ENCODE measurements at places on chromosomes 6 and 20.

DNA sequence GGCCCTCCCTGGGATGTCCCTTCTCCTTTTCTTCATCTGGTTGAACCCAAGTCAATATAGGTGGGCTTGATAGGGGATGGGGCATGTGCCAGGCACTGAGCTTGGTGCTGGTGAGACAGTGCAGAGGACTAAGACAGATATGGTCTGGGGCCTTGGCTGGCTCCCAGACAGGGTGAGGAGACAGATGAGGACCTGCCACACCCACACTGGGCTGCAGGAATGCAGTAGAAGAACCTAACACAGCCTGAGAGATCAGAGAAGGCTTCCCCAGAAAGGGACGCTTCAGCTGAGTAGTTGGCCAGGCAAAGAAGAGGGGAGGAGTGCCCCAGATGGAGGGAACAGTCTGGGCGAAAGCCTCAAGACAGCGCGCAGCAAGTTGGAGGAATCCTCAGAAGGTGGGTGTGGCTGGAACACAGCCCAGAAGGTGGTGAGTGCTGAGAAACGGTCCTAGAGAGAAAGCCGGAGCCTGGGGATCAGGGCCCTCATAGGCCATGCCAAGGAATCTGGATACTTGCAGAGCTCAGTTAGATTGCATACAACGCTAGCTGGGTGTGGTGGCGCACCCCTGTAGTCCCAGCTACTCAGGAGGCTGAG is 26.4 kb downstream of the CD40 start:
- no peak for DNase-seq

DNA sequence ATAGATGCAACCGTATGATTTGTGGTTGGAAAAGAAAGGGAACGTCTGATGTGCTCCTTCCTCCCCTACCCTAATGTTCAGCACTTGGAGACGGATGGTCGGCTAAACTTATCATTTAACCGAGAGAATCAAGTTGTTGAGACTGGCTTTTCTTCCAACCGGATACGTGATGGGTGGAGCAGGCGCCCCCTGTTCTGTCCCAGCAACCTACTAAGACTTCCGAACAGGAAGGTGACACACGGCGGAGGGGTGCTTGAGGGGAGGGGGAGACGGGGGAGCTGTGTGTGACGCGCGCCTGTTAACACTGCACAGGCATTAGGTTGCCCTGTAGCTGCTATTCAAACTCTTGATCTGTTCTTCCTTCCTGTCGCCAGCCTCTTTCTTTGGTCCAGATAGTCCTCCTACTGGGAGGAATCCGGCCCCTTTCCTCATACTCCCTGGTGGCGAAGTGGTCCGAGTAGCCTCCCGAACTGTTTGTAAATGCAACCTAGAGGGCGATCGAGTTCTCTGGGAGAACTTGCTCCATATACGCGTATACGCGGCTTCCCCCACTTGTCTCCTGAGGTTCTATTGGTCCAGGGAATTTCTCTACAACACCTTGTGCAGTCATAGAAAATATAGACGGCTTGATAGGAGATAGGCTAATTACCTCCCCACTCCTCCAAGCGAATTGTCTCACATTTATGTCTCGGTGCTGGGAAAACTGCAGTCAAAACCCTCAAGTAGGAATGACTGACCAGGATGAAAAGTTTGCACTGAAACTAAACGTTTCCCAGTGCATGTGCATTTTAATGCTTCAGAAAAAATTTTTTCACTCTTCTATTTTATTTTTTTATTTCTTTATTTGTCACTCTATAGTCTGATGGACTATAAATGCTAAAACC is 126.0 kb upstream of the SLC2A12 start:
- peak; percentile 74 for DNase-seq

GRCh38 chr6:23448281-23448680 is 677.7 kb upstream of the NRSN1 start:
- no peak for DNase-seq

- no peak for DNase-seq
Measured at GRCh38 chr6:138231381-138231886, 13.1 kb upstream of the PBOV1 start.

GRCh38 chr6:47134476-47135189 is 92.5 kb upstream of the ADGRF1 start:
- DNase-seq, result no peak

GRCh38 chr6:42197555-42198362 is 3.0 kb upstream of the GUCA1B start:
- DNase-seq, result no peak

All from ovary (tissue), 10 donors.